ENCODE measurements at places on chromosomes 3 and 15.

GRCh38 chr3:194267744-194268653, 83.1 kb downstream of the CPN2 start:
- no peak for DNase-seq

DNA sequence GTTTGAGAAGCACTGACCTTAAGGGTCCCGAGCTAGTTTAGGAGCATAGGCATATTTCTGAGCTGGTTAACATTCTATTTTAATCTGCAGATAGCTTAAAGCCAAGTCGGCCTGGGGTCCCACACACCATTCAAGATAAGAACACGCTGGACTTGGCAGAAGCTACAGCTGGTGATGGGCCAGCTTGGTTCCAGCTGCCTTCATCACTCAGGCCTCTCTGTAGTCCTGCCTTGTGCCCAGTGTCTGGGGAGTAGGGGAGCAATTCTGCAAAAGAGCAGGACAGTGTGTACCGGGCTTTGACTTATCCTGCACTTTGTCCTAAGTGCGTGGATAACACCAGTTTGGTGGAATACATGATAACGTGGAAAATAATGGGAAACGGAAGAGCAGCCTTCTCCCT, 164.5 kb downstream of the MEGF11 start:
- no peak for DNase-seq

DNA sequence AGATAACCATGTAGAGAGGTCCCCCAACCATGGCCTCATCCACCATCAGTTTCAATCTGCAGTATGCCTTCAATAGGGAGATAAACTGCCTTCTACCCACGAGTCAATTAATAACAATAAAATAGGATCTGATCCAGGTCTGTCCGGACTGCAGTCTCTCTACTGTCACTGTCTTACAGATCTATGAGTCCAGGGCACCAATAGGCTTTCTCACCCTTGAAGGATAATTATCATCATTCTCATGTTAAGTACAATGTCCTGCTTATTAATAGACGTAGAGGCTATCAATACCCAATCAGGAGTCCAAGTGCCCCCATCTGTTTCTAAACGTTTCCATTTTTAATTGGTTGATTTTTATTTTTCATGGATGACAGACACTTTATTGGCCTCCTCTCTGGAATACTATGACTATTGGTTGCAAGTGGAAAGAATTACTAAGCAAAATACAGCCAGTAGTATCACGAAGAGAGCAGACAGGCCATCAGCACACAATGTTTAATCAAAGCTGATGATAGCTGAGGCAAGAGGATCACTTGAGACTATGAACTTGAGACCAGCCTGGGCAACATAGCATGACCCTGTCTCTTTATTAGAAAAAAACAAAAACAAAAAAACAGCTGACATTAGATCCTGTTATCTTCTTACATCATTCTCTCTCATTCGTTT, 480.7 kb downstream of the MAGI1 start:
- no peak for DNase-seq

DNA sequence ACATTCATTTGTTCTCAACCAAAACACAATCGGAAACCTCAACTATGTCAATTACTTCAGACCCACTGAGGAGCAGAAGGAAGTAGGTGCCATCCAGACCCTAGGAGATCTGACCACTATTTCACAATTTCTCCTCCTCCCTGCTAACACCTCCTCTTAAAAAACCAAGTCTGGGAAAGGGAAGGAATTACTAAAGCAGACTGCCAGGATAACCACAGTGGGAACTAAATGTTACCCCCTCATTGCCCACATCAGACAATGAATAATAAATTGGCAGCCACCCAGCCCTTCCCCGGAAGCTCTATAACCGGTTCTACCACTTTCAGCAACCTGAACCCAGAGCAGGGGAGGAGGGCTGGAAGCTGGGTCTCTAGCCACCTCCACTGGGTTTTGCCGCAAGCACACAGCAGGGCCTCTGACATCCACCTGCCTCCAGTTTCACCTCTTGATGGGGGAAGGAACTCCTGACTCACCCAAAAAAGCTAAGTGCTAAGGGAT, 17.6 kb downstream of the C15orf62 start:
- no peak for DNase-seq

DNA sequence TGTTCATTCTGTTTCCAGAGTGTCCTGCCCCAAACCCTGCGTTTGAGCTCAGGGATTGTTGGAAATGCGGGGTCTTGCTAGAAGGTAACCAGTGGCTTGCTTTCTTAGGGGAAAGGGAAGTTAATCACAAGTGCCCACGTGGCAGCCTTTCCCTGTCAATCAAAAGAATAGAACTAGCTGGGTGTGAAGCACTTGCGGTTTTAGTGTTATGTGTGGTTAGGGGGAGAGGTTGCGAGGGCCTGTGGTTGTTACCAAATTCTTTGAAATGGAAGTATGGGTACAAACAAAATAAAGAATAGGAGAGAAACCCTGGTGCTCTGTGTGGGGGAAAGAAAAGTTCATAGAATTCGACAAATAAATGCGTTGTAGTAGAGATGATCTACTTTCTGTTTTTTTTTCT, 67.6 kb downstream of the FNDC3B start:
- DNase-seq: peak; percentile 25

- no peak for DNase-seq
Measured at GRCh38 chr3:37739579-37740290, 121.9 kb upstream of the CTDSPL start.

DNA sequence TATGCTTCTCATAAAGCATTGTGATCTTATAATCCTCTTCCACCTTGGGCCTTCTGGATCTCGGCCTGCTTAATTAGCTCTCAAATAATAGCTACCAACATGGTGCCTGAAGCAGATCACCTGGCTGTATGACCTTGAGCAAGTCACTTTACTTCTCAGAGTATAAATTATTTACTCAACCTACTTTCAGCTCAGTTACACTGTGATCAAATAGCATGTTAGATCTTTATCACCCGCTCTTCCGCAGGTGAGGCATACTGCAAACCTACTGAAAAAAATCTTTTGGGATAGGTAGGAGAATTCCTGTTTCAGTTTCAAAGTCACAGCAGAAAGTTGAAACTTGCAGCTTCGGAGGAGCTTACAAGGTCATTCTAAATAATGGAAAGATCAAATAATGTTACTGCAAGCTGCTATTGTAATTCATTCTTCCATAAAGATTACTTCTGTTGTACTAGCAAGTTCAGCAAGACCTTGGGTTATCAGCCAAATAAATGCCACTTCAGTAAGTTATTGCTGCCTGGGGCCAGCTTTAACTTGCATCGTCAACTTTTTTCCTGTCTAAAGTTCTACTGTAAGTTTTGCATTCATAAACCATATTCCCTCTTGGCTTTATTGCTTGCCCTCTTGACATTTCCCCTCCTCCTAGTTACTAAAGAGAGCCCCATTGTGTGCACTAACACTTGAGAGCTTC, 268.4 kb upstream of the ATP11B start:
- DNase-seq: no peak

- no peak for DNase-seq
Measured at GRCh38 chr3:186421946-186422345, 59.9 kb upstream of the DGKG start.

DNA sequence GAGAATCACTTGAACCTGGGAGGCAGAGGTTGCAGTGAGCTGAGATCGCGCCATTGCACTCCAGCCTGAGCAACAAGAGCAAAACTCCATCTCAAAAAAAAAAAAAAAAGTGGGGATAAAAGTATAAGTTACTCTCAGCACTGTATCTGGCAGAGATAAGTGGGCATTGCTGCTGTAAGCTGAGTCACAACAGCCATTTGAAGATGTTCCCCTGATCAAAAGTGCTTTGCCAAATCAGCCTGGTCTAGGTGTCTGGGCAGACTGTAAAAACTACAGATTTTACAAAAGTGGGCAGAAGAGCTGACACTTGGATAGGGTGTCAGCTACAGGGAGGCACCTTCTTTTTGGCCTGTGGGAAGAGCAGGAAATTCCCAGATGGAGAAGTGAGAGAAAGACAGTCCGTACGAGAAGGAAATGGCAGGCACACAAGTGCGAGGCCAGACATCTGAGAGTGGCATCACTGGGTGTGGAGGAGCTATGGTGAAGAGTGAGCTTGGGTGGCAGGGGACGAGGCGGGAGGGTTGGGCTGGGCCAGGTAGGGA, 78.5 kb downstream of the TRAK1 start:
- no peak for DNase-seq

DNA sequence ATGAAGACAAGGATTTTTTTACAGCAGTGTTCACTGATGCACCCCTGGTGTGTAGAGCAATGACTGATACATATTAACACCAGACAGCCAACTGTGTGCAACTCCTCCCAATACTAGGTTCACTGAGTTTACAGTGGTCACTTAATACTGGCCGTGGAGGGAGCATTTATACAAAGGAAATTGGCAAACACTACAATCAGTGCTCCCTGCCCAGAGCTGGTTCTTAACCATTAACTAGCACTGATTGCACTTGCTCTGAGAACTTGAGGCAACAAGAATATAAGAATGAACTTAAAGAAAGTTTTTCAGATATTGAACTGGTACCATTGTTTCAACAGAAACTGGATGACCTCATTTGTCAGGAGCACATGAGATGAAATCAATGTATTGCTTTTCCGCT, 110.6 kb downstream of the MAGI1 start:
- no peak for DNase-seq

DNA sequence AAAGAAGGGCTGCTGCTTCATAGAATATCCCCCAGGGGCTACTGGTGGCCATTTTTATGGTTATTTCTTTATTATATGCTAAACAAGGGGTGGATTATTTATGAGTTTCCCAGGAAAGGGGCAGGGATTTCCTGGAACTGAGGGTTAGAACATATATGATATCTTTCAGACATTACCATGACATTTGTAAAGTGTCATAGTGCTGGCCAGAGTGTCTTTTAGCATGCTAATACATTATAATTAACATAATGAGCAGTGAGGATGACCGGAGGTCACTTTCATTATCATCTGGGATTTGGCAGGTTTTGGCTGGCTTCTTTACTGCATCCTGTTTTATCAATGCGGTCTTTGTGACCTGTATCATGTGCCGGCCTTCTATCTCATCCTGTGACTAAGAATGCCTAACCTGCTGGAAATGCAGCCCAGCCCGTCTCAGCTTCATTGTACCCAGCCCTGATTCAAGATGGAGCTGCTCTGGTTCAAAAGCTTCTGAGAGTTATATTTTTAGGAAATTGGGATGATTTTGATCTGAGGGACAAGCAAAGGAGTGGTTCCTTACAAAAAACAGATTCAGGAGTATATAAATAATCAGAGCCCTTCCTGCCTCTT, 9.1 kb upstream of the ZBTB20 start:
- no peak for DNase-seq

- no peak for DNase-seq
Measured at GRCh38 chr3:5499404-5499803, 311.9 kb downstream of the EDEM1 start.

- DNase-seq: no peak
Measured at GRCh38 chr3:157614896-157615295, 111.7 kb upstream of the VEPH1 start.

DNA sequence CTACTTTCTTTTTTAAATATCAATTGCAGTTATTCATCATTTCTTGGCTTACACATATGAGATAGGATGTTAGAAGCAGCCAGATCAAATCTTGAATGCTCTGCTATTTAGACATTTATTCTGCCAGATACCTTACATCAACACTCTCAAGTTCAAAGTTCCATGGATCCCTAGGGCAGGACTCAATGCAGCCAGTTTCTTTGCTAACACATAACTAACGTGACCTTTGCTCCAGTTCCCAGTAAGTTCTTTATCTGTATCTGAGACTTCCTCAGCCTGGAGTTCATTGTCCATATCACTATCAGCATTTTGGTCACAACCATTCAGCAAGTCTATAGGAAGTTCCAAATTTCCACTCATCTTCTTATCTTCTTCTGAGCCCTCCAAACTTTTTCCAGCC, 939.9 kb downstream of the VGLL3 start:
- no peak for DNase-seq

GRCh38 chr3:15355086-15355485, 22.7 kb upstream of the SH3BP5 start:
- no peak for DNase-seq

GRCh38 chr3:138479438-138479863, 45.0 kb downstream of the ESYT3 start:
- DNase-seq: no peak

DNA sequence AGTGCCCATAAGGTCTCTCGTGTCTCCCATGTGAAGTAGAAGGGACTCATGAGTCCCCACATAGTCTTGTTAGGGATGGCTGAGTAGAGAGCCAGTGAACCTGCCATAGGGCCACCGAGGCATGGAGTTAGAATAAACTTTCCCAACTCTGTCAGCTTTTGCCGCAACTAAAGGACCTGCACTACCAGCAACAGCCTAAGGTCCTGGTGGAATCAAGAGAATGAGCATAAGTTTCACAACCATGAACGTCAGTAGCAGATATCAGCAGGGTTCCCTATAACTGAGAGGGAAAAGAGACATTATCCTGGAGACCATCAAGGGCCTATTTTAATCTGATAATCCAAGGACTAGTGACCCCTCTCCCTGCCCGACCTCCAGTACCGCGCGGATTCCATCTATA, 60.3 kb upstream of the FNDC3B start:
- DNase-seq: no peak

GRCh38 chr3:157589211-157589610, 86.0 kb upstream of the VEPH1 start:
- no peak for DNase-seq

- DNase-seq: no peak
Measured at GRCh38 chr15:80709542-80709941, 14.4 kb downstream of the ABHD17C start.

GRCh38 chr3:58178528-58179234, 32.1 kb downstream of the DNASE1L3 start:
- no peak for DNase-seq

Data from midbrain (tissue), 1 donor.